ENCODE measurements at places on chromosomes 12 and 14. TPM values are rescaled to one million over a fixed set of nuclear protein-coding genes. Genes with fewer than 3 reads are reported as not detected.

- H3K27ac ChIP-seq: peak overlapping the region; percentile 42
- no peak for DNase-seq
- H3K36me3 ChIP-seq: peaks cover 8% of the 10 kb centered on the region
- peaks cover 34% of the 10 kb centered on the region for H3K4me1 ChIP-seq
- peak overlapping the region; percentile 87 for H3K4me3 ChIP-seq
Measured at GRCh38 chr12:12265571-12266388, 1.1 kb downstream of the LRP6 start.

GRCh38 chr14:102866982-102867761 lies 55.3 kb upstream of the AMN start:
- no peak for DNase-seq
- peaks cover 5% of the 10 kb centered on the region for H3K4me1 ChIP-seq
- no peaks in the 10 kb centered on the region for H3K27me3 ChIP-seq
- H3K36me3 ChIP-seq: no peaks in the 10 kb centered on the region

GRCh38 chr14:67784244-67784823 lies 32.1 kb downstream of the ZFYVE26 start:
- peaks cover 79% of the 10 kb centered on the region for H3K36me3 ChIP-seq
- no peaks in the 10 kb centered on the region for H3K4me1 ChIP-seq
- H3K27ac ChIP-seq: no peak overlapping the region
- no peak overlapping the region for H3K4me3 ChIP-seq
- DNase-seq: no peak
- H3K27me3 ChIP-seq: no peaks in the 10 kb centered on the region

The GPR84 gene
- not detected for total RNA-seq

The TRIAP1 gene
- 75.3 TPM for total RNA-seq

GRCh38 chr14:32698831-32699230 lies 239.8 kb upstream of the NPAS3 start:
- no peak overlapping the region for H3K4me3 ChIP-seq
- peaks cover 26% of the 10 kb centered on the region for H3K4me1 ChIP-seq
- H3K27me3 ChIP-seq: no peaks in the 10 kb centered on the region
- no peak for DNase-seq
- H3K36me3 ChIP-seq: no peaks in the 10 kb centered on the region
- no peak overlapping the region for H3K27ac ChIP-seq

The SLC10A1 gene
- not detected for total RNA-seq

GRCh38 chr14:56733396-56733795 lies 76.9 kb downstream of the OTX2 start:
- peaks cover 58% of the 10 kb centered on the region for H3K27me3 ChIP-seq
- H3K36me3 ChIP-seq: no peaks in the 10 kb centered on the region
- H3K27ac ChIP-seq: peak overlapping the region; percentile 55
- DNase-seq: peak; percentile 42
- peaks cover 47% of the 10 kb centered on the region for H3K4me1 ChIP-seq

The IQSEC3 gene
- total RNA-seq: 2.2 TPM

DNA sequence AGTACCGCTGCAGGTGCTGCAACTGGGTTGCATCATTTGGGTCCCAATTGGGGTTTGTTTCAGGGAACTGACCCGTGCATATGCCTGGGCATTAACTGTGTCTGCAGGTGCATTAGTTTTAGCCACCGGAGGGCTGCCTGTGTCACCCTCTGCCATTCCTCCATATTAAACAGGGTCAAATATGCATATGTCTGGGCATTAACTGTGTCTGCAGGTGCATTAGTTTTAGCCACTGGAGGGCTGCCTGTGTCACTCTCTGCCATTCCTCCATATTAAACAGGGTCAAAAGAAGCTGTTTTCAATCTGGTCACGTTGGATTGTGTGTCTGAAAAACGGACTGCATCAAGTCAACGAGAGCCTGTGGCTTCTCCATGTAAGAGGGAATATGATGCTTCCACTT lies 1317.0 kb downstream of the TMEM121 start:
- H3K27ac ChIP-seq: no peak overlapping the region
- no peak overlapping the region for H3K4me3 ChIP-seq
- no peak for DNase-seq
- peaks cover 14% of the 10 kb centered on the region for H3K27me3 ChIP-seq

- no peak overlapping the region for H3K4me3 ChIP-seq
- peaks cover 7% of the 10 kb centered on the region for H3K4me1 ChIP-seq
- no peak overlapping the region for H3K27ac ChIP-seq
- DNase-seq: no peak
- peaks cover 5% of the 10 kb centered on the region for H3K36me3 ChIP-seq
Measured at GRCh38 chr12:132606466-132606865, 3.9 kb downstream of the LRCOL1 start.

- H3K27ac ChIP-seq: no peak overlapping the region
- H3K4me3 ChIP-seq: no peak overlapping the region
- no peaks in the 10 kb centered on the region for H3K27me3 ChIP-seq
- H3K36me3 ChIP-seq: peaks cover 6% of the 10 kb centered on the region
Measured at GRCh38 chr14:48747561-48748089, 838.6 kb downstream of the RPS29 start.

The LPAR5 gene
- total RNA-seq: 0.57 TPM

The PIWIL1 gene
- not detected for total RNA-seq

The KLRC1 gene
- not detected for total RNA-seq

- no peaks in the 10 kb centered on the region for H3K27me3 ChIP-seq
- DNase-seq: no peak
- no peak overlapping the region for H3K27ac ChIP-seq
- H3K36me3 ChIP-seq: peaks cover 16% of the 10 kb centered on the region
- H3K4me3 ChIP-seq: no peak overlapping the region
- H3K4me1 ChIP-seq: peaks cover 5% of the 10 kb centered on the region
Measured at GRCh38 chr14:67571991-67572323, 28.1 kb downstream of the PIGH start.

DNA sequence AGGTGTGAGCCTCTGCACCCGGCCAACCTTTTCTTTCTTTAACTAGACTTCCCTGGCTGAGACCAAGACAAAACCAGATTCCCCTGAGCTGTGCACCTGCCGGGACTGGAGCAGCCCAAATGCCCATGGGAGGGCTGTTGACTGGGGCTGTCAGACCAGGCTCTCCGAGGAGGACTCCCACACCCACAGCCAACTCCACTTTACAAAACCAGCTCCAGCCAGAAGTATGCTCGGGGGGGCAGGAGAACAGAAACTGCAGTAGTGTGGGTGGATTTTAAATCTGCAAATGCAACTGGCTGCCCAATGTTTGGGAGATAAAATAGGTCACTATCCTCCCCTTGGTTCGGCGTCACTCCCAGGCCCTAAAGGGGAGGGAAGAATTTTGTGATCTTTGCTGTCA lies 78.5 kb downstream of the VCPKMT start:
- H3K27ac ChIP-seq: no peak overlapping the region
- H3K36me3 ChIP-seq: no peaks in the 10 kb centered on the region
- no peaks in the 10 kb centered on the region for H3K4me1 ChIP-seq
- H3K4me3 ChIP-seq: no peak overlapping the region
- no peaks in the 10 kb centered on the region for H3K27me3 ChIP-seq

GRCh38 chr12:113043240-113043639 lies 13.3 kb upstream of the DTX1 start:
- no peak for DNase-seq
- H3K4me3 ChIP-seq: no peak overlapping the region
- no peak overlapping the region for H3K27ac ChIP-seq
- H3K36me3 ChIP-seq: no peaks in the 10 kb centered on the region
- no peaks in the 10 kb centered on the region for H3K4me1 ChIP-seq

DNA sequence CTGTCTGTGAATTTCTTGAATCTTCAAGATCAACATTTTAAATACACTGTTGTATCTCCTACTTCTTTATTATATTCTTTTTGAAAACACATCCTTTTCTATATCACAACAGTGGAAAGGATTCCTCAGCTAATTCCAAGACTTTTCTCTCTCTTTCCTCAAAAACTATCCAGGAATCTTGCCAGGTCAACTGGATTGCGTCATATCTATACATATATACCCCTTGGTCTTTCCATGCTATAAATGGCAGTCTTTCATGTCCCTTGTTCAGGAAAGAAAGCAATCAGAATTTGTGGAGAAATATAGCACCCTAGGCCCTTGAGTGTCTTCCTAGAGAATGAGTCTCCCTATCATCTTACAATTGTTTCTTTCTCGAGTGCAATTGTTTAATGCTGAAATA lies 149.0 kb downstream of the KCNA5 start:
- DNase-seq: no peak
- H3K4me3 ChIP-seq: no peak overlapping the region
- H3K27me3 ChIP-seq: no peaks in the 10 kb centered on the region
- H3K4me1 ChIP-seq: no peaks in the 10 kb centered on the region

The DPY19L2 gene
- total RNA-seq: 3.4 TPM

- H3K4me1 ChIP-seq: peaks cover 3% of the 10 kb centered on the region
- DNase-seq: no peak
- peaks cover 12% of the 10 kb centered on the region for H3K36me3 ChIP-seq
- H3K27me3 ChIP-seq: no peaks in the 10 kb centered on the region
- H3K27ac ChIP-seq: no peak overlapping the region
Measured at GRCh38 chr12:26062566-26062965, 62.3 kb downstream of the BHLHE41 start.

DNA sequence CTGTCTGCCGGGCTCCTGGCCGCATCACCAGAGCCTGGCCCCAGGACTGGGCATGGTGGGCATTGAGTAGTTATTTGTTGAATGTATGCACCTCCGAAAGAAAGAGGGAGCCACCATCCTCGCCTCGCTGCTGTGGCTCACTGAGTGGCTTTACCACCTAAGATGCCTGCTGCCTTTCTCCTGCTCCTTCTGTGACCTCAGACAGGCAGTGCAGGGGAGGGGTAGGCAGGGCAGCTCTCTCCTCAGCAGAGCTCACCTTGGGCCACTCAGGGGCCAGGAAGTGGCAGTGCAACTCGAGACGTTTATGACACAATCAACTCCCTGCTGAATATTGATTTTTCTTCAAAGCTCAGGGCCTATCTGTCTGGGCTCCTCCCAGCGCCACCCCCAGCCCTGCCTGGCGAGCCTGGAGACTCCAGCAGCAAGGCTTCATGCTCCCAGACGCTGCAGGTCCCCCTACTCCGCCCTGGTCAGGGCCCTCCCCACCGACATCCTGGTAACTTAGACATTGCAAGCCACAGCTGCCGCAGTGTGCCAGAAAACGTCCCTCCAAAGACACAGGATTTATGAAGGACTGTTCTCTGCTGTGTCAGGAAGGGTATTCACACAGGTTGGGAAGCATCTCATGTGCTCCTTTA lies 84.3 kb upstream of the DIO3 start:
- no peaks in the 10 kb centered on the region for H3K27me3 ChIP-seq
- no peaks in the 10 kb centered on the region for H3K36me3 ChIP-seq
- peak; percentile 59 for DNase-seq
- peak overlapping the region; percentile 80 for H3K27ac ChIP-seq

The CATSPERB gene
- total RNA-seq: 0.11 TPM

DNA sequence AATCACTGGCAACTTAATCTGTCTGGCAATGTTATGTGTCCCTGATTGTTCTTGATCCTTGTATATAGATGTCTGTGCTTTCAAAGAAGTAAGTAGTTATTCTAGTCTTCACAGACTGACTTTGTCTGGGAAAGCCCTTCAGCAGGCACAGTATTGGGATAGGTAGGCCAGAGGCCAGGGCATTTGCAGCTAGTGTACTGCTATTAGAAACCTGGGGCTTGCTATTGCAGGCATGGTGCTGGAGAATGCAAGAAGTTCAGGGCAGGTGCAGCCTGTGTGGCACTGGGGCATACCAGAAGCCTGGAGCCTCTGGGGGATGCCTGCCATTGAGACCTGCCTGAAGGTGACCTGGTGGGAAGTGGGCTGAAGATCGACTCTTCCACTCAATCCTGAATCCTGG lies 96.3 kb downstream of the TMTC3 start:
- peaks cover 4% of the 10 kb centered on the region for H3K4me1 ChIP-seq
- H3K4me3 ChIP-seq: no peak overlapping the region
- no peak overlapping the region for H3K27ac ChIP-seq
- DNase-seq: no peak

The PLEK2 gene
- 1.2 TPM for total RNA-seq

GRCh38 chr14:54643696-54644176 lies 76.8 kb downstream of the SAMD4A start:
- no peaks in the 10 kb centered on the region for H3K36me3 ChIP-seq
- H3K27ac ChIP-seq: no peak overlapping the region
- DNase-seq: no peak
- H3K4me3 ChIP-seq: no peak overlapping the region
- no peaks in the 10 kb centered on the region for H3K27me3 ChIP-seq
- H3K4me1 ChIP-seq: peaks cover 16% of the 10 kb centered on the region

All from WTC11 (cell line).